NCI-H2081 treated with DMSO at 0.1 percent for 48 hours (cell line): ENCODE measurements at places on chromosomes 3 and 15.

DNA sequence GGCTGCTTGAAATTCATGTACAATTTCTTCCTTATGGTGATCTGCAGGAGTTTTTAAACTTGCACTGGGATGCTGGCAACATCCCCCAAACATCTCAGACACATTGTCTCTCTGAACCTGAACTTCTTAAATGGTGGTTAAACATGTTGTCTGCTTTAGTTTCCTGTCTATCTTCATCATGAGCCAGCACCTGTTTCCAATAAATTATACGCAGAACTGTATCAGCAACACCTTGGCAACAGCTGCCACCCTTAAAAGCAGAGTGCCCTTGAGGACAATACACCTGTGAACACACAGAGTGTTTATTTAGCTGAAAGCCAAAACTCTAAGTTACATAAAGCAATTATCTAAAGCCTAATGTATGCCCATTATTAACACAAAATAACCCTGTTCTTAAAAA, 242.9 kb downstream of the WNT5A start:
- peak; percentile 87 for DNase-seq

DNA sequence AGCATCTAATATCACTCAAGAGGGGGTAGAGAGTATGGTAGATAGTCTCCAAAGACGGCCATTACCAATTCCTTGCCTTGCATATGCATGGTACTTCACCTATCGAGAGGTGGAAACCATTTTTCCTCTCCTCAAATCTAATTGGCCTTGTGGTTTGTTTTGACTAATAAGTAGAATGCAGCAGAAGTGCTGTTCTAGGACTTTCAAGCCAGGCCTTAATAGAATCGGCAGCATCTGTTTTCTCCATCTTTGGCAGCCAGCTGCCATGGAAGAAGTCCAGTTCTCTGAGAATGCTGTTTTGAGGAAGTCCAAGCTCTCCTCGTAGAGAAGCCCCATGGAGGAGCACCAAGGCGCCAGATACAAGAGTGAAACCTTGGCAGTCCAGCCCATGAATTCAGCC, 59.1 kb upstream of the RASGRP1 start:
- DNase-seq: no peak

- DNase-seq: no peak
These were observed 45.0 kb upstream of the FAH start for GRCh38 chr15:80107774-80108173.

- no peak for DNase-seq
These were observed 137.7 kb downstream of the IGF1R start for GRCh38 chr15:98785807-98786621.

DNA sequence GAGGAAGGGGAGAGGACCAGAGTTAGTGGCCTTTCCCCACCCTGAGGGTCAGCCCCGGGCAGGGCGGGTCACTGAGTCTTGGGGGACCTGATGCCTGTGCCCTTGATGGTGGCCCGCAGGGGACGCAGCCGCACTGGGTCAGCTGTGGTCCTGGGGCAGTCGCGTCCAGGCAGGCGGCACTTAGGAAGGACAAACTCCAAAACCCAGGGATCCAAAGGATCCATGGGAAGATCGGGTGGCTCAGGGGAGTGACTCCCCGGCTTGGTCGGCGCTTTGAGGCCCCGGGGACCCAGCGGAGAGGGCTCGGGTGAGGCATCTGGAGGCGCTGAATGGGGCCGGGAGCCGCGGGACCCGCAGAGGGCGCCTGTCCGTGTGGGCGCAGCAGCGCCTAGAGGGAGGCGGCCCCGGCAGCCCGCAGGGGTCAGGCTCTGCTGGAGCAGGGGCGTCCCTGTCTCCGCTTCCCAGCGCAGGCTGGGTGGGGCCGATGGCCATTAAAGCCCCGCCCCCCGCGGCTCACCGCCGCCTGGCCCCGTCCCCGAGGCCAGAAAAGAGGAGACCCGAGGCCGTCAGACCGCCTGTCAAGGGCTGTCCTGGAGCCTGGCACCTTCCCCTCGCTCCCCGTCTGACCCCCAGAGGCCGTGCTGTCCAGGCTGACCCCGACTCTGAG, 17.5 kb downstream of the CIDEC start:
- no peak for DNase-seq

- no peak for DNase-seq
These were observed 119.5 kb upstream of the MLF1 start for GRCh38 chr3:158451405-158452055.
